NCI-H1092 treated with DMSO at 0.1 percent for 48 hours (cell line): ENCODE measurements at places on chromosomes 5 and 9.
A peak's percentile ranks its signal among the peaks of the same experiment; 100 is the strongest.

- DNase-seq, result no peak
Observed at GRCh38 chr9:127405344-127406125, 8.6 kb downstream of the SLC2A8 start.

- DNase-seq, result no peak
Observed at GRCh38 chr5:106267256-106267655, 1403.5 kb downstream of the EFNA5 start.

GRCh38 chr5:14202462-14202861 lies 59.3 kb downstream of the TRIO start:
- no peak for DNase-seq

- DNase-seq, result no peak
Observed at GRCh38 chr9:27427272-27427643, 96.8 kb upstream of the IFNK start.

DNA sequence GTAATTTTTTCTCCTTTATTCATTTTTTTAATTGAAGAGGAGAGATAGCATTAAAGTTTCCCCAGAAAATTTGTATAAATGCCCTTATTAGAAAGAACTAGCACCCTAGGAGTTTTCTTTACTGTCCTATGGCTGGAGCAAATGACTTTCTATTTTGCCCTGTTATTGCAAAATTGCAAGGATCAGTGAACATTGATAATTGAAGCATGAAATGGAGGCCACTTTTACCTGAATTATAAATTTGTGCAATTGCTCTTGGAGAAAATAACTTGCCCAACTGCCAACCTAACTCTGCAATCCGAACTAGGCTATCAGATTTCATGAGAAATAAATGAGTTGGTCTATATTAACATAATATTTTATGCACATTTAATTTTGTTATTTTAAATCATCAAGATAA lies 111.9 kb downstream of the MTRR start:
- DNase-seq, result no peak

- peak; percentile 23 for DNase-seq
Observed at GRCh38 chr9:133453651-133454050, 6.1 kb upstream of the CACFD1 start.

DNA sequence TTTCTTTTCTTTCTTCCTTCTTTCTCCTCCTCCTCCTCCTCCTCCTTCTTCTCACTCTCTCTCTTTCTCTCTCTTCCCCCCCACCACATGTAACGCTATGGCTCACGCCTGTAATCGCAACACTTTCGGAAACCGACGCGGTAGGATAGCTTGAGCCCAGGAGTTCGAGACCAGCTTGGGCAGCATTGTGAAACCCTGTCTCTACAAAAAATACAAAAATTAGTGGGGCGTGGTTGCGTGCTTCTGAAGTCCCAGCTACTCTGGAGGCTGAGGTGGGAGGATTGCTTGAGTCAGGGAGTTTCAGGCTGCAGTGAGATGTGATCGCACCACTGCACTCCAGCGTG lies 736 bp upstream of the GLDC start:
- no peak for DNase-seq

- no peak for DNase-seq
Observed at GRCh38 chr5:56419667-56420066, 186.5 kb upstream of the ANKRD55 start.

DNA sequence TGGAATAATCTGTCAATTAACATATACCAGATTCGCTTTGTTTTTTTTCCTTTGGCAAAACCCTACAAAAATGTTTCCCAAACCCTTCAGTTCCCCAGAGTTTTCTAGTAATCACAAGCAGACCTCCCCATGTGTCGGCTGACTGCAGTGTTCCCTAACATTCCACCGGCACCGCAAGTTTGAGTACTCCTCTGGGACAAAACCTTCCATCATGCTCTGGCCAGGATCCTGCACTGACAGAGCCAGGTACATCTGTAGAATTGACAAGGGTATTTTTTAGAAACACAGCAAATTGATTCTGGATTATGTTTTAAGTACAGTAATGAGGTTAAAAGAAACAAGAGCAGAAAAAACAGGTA lies 174.7 kb downstream of the GAS1 start:
- DNase-seq, result no peak

- no peak for DNase-seq
Observed at GRCh38 chr9:113719919-113720318, 156.2 kb upstream of the ZNF618 start.
